Myocyte (in vitro differentiated cells): ENCODE measurements at places on chromosomes 7 and 10. TPM values are rescaled to one million over a fixed set of nuclear protein-coding genes. Genes with fewer than 3 reads are reported as not detected.

GRCh38 chr10:29689001-29689400 is 54.2 kb upstream of the SVIL start:
- DNase-seq = peak; percentile 9

Gene PLEKHS1
- not detected in 2 replicates for total RNA-seq

GRCh38 chr7:148807436-148807835 is 76.7 kb downstream of the EZH2 start:
- DNase-seq = peak; percentile 60

DNA sequence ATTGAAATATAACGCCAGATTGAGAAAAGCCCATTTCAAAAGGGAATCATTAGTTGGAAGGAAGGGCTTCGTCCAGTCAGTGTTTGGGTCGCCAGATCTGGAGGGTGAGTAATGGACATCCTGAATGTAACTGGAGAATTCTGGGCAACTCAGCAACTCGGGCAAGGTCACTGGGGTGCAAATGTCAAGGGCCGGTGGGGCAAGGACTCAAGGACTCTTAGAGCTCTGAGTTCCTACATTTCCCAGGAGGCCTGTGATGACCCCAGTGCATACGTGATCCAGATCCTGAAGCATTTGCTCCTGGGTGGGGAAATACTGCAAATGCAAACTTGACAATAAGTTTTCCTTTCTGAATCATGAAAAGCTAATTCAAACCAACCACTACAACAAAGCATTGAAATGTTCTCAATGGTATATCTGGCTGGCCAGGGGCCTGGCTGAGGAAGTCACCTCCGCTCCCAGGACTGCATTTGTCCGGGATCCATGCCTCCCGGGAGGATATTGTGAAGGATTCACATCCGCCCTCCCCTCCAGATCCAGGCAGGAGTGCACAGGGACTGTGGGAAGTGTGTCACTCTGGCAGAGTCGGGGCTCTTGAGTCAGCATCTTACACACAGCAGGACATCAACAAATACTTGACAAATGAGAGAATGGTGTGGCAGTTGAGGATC is 164.0 kb downstream of the FANK1 start:
- DNase-seq = peak; percentile 60

DNA sequence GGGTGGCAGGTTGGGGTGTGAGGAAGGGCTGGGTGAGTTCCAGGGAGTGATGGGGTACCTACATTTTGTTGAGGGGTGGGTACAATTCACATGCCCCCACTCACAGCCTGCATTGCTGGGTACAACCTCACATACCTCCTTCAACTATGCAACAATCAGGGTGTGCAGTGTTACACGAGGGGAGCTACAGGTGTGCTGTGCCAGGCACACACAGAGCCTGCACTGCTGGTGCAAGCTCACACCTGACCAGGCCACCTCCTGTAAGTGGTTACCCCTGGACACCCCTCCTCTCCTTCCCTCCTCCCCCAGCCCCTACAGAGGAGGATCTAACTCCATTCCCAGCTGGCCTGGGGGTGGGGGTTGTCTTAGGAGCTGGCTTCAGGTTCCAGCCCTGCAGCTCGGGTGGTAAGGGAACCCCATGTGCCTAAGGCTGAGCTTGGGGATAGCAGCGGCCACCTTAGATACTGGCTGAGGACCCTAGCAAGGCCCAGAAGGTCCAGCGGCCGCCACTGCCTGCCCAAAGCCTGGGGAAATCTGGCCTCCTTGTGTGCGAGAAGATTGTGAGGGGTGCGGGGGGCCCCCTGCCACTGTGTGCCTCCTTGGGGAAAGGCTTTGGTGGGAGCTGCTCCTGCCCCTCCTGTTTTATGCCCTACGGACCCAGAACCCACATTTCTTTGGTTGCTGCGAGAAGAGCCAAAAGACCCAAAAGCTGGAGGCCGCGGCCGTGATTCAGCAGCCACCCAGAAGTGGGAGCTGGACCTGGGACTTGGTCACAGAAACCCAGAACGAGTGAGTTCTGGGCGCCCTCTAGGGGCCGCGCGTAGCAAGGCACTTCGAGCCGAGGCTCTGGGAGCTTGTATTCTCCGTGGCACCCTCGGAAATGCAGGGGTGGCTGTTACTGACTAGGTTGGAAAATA is 10.8 kb downstream of the TLX1 start:
- DNase-seq = peak; percentile 82

DNA sequence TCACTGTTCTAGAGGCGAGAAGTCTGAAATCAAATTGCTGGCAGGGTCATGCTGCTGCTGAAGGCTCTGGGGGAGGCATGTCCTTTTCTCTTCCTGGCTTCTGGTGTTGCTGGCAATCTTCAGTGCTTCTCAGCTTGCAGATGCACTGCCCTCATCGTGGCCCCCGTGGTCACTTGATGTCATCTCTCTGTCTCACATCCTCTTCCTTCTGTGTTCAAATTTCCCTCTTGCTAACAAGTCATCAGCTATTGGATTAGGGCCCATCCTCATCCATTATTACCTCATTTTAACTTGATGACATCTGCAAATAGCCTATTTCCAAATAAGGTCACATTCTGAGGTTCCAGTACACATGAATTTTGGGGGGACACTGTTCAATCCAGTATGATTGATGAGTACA is 36.6 kb upstream of the SRGN start:
- peak; percentile 25 for DNase-seq

DNA sequence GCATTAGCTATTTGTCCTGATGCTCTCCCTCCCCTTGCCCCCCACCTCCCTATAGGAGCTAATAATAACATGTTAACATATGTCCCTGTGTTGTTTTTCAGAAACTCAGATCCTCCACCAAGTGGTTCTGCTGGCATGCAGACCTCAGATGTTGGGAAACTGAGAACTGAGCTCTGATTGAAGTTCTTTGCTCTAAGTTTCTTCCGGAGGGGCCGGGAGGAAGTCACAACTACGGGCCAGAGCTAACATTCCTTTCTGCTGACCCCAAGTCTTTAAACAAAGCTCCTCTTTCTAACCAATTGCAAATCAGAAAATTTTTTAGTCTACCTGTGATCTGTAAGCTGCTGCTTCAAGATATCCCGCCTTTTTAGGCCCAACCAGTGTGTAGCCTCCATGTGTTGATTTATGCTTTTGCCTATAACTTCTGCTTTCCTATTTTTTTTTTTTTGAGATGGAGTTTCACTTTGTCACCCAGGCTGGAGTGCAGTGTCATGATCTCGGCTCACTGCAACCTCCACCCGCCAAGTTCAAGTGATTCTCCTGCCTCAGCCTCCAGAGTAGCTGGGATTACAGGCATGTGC is 66.6 kb downstream of the LYZL1 start:
- no peak for DNase-seq

DNA sequence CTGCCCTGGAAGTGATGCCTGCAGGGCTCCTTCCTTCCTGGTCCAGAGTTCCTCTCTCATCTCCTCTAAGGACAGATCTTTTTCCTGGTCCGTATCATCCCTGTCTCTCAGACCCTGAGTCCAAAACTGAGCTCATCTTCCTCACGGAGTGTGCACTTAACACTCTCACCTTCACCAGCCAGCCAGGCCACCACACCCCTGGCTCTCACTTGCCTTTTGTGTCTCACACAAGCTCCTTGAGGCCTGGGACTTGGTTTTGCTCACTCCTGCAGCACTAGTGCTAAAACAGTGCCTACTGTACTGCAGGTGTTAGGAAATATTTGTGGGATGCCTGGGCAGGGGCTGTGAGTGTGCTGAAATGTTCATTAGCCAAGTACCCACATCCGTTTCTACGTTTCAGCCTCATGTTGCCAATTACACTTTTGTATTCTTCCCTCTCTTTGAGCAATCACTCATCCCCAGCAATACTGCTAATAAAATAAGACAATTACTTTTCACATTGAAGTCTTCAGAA is 21.4 kb upstream of the PARP12 start:
- DNase-seq = no peak

DNA sequence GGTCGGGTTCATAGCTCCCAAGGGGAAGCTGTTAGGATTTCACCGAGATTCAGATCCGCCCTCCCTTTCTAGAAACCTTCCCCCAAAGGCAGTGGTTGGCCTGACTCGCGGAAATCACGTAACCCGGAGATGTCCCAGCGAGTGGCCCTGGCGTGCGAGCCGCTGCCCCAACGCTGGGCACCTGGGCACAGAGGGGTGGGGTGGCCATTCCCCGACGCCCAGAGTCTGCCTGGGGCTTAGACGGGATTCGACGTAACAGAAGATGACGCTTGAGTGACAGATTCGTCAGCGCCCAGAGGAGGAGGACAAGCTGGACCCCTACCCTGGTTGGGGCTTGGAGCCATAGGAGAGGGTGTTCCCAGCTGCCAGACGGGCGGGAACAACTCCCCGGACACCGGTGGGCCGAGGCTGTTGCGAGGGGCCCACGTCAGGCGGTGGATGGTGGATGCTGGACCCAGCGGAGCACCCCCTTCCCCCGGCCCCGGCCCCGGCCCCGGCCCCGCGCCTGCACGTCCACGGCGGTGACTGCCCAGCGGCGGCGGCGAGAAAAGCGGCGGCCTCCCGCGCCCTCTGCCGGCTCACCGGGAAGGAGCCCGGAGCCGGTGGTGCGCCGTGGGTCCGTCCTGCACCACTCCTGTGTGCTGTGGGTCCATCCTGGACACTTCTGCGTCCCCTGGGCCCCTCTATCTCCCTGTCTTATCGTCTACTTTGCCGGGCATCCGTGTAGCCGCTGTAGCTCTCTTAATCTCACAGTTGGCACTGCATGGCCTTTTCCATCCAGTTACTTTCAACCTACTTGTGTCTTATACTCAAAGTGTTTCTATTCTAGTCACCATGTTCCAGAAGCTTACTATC is 35.4 kb upstream of the KNDC1 start:
- no peak for DNase-seq

DNA sequence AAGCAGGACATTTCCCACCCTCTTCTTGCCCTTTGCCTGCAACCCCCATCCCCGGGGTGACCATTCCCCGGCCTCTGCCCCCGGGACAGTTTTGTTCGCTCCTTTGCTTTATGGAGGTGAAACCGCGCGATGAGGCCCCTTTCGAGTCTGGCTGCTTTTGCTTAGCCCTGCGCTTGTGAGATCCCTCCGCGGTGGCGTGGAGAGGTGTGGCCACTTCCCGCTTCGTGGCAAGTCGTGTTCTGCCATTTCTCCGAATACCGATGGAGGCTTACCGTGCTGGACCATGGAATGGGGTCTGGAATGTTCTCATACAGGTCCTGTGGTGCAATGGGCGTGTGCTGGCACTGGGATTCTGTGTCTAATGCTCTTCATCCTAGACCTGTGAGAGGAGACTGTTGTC is 106.7 kb downstream of the LHPP start:
- DNase-seq = no peak

DNA sequence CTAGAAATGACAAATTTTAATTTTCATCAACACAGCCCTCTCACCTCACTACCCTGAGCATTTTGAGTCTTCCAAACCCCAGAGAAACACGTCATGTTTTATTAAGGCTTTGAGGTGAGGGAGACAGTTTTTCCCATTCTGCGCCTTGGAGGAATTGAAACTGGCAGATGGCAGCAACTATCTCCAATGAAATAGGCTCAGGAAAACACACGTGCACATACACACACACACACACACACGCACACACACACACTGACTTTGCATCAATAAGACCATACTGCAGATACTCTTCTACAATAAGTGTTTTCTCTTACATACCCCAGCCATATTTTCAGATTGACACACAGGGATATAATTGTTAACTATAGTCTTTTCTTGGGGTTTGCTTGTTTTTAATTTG is 3.2 kb upstream of the SFTPA2 start:
- DNase-seq = no peak

Gene KCND2
- total RNA-seq = 2.7 and 5.8 TPM in 2 replicates

DNA sequence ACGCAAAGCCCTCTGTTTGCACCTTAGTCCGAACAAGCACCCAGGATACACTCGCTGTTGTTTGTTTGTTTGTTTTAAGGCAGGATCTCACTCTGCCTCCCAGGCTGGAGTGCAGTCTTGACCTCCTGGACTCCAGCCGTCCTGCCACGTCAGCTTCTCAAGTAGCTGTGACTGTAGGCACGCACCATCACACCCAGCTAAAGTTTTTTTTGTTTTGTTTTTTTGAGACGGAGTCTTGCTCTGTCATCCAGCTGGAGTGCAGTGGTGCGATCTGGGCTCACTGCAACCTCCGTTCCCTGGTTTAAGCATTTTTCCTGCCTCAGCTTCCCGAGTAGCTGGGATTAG is 76.8 kb downstream of the CTBP2 start:
- peak; percentile 21 for DNase-seq

Gene CASP7
- 19.0 and 22.7 TPM in 2 replicates for total RNA-seq

- DNase-seq = no peak
Observed at GRCh38 chr7:52586704-52587103, 448.7 kb upstream of the POM121L12 start.

DNA sequence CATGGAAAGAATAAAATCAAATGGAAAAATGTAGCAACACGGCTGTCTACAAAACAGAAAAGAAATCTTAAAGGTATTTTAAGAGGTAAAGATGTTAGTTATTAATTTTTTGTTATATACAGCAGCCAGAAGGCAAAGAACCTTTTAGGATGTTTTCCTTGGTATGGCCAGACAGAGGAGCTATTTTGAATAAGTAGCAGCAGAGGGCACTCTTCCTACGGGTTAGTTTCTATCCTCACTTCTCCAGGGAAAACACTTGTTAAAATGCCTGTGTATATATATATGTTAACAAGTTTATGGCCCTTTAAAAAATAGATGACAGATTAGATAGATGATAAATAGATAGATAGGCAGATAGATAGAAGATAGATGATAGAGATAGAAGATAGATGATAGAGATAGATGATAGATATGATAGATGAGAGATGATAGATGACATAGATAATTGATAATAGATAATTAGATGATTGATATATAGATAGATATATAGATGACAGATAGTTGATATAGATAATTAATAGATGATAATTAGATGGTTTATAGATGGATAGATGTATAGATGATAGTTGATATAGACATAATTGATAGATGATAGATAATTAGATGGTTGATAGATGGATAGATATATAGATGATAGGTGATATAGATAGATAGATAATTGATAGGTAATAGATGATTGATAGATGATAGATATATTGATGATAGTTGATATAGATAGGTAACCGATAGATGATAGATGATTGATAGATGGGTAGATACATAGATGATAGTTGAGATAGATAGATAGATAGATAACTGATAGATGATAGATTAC is 57.8 kb upstream of the WIPF3 start:
- DNase-seq = peak; percentile 63

DNA sequence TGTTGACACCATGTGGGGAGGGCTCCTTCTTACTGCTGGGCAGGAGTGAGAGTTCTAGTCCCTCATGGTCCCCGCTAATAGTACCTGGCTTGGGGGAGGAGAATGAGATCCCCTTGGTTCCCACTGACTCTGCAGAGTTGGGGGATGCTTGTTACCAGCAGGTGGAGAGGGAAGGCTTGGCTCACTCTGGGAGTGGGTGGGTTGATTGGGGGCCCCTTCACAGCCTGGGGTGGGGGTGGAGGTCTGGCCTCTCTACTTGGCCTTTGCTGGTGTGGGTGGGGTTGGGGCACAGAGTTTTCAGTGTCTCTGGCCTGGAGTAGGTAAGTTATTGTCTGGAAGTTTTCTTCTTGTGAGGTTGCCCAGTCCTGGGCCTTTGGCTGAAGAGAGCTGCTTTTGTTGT is 31.9 kb downstream of the ADCY1 start:
- DNase-seq = no peak

- no peak for DNase-seq
Observed at GRCh38 chr7:9504678-9505077, 1071.3 kb downstream of the NXPH1 start.

GRCh38 chr7:135712796-135713195 is 15.2 kb downstream of the SLC13A4 start:
- DNase-seq = no peak
